Activated naive CD4-positive, alpha-beta T cell treated with anti-CD3 and anti-CD28 coated beads, Interleukin-2, amount 50 U/mL, for 72 hours (primary cell): ENCODE measurements at places on chromosomes 6 and 20. TPM values are rescaled to one million over a fixed set of nuclear protein-coding genes. Genes with fewer than 3 reads are reported as not detected.

- no peak for DNase-seq
These were observed 644.8 kb downstream of the HACE1 start for GRCh38 chr6:104214901-104215300.

Gene SDHAF4
- 14.4 TPM for total RNA-seq

- no peak for DNase-seq
These were observed 77.1 kb upstream of the MRPS10 start for GRCh38 chr6:42294759-42295158.

- no peak for DNase-seq
These were observed 78.3 kb downstream of the CD109 start for GRCh38 chr6:73774311-73774774.

Gene TAAR6
- total RNA-seq, result not detected

- no peak for DNase-seq
These were observed 224.9 kb downstream of the IBTK start for GRCh38 chr6:82022614-82023129.

Gene PI3
- total RNA-seq, result not detected
